ENCODE measurements at places on chromosomes 1 and 21.

DNA sequence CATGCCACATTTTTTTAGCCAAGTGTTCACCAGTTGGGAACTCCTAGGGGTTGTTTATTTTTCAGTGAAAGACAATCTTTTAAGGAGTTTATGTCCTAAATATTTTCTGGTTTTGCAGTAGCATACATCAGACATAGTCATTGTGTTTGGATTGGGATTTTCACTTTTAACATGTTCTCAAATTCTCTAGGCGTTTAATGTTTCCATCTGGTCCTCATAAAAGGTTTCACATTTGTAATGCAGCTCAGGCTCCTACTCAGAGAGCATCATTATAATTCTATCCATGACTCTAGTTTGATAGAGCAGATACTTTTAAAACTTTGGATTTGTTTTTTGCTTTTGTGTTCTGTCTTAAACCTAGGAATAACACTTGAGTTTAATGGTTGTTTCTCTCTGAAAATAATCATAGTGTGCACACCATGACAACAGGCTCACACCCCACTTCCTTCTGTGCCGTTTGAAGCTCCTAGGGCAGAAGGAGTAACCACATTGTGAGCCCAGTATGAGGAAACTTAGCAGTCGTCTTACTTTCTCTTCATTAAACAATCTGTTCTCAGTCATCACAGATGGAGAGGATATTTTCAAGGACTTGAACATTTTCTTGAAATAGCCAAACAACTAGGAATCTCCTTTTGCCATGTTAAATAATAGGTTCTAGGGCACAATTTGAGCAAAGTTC lies 219.6 kb downstream of the PDE4B start:
- DNase-seq = no peak

DNA sequence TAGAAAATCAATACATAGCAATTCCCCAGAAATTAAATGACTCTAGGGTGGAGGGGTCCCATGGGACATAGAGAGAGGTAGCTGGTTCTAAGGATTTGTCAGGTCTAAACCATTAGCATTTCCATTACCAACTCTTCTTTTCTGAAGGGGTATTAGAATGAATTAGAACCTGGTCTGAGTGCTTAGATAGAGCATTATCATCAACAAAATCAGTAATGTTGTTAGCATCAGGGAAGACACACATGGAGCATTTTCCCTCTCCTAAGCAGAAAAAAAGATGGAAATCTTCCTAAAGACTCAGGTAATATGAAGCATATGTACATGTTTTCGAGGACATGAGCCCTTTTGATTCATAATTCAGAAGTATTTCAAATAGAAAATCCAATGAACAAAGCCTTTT lies 984.4 kb upstream of the NCAM2 start:
- no peak for DNase-seq

DNA sequence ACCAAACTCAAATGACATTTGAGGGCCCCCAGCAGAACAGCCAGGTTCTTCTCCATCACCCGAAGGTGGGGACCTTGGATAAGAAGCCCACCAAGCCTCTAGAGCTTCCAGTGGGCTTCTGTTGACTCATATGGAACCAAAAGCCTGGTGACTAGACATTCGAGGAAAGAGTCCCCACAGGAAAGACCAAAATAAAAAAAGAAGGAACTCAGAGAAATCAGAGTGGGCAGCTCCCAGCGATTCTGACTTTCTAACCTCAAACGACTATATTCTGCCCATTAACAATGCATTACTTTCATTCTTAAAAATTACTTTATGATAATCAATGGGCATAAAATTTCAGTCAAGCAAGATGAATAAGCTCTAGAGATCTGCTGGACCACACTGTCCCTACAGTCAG lies 9.6 kb upstream of the CHIT1 start:
- no peak for DNase-seq

- DNase-seq = no peak
Measured at GRCh38 chr1:223716302-223716862, 4.0 kb downstream of the CAPN2 start.

GRCh38 chr1:108561689-108562326 lies 1.9 kb downstream of the EEIG2 start:
- peak; percentile 46 for DNase-seq

DNA sequence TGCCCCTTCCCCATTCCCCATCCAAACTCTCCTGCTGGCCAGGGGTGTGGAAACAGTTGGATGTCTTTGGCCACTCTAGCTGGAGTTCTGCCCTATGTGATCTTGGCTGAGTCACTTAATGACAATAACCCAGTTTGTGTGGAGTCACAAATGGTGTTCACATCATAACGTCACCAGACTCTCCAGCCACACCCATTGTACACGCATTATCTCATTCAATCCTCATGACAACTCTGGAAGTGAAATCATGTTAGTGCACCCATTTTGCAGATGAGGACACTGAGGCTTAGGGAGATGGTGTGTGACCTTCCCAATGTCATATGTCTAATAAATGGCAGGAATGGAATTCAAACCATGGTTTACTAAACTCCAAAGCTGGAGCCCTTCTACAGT lies 1.2 kb upstream of the CDA start:
- DNase-seq = no peak

GRCh38 chr1:65264197-65264929 lies 45.0 kb upstream of the DNAJC6 start:
- no peak for DNase-seq

DNA sequence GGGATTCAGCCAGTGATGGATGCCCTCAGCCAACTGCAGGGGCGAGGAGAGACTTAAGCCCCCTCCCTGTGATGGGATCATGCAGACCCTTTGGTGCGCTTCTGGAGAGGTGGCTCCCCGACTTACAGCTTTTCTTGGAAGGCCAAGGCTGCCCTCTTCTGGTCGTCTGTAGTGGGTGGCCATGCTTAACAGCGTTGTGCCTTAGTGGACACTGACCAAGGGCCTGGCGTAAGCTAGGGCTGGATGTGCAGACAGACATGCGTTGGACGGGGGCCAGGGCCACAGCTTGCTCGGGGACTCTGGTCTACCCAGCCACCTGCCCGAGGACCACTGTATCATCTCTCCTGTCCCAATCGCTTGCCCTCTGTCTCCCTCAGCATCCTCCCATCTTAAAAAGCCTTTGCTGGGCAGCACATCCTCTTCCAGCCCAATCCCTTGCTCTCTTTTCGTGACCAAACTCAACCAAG lies 5.5 kb downstream of the AZIN2 start:
- DNase-seq = no peak

DNA sequence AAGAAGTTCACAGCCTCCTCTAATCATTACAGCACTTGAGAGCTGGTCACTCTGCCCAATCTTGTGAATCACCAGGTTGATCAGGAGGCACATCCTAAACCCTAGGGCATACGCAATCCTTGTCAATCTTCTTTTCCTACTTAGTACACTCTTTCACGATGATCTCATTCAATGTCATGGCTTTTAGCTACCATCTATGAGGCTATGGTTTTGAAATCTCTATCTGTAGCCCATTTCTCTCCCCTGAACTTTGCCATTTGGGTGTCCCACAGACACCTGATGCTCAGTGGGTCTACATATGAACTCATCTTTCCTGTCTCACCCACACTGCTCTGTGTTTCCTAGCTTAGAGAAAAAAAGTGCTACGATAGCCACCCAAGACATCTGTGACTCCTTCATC lies 1.9 kb upstream of the MED18 start:
- no peak for DNase-seq

DNA sequence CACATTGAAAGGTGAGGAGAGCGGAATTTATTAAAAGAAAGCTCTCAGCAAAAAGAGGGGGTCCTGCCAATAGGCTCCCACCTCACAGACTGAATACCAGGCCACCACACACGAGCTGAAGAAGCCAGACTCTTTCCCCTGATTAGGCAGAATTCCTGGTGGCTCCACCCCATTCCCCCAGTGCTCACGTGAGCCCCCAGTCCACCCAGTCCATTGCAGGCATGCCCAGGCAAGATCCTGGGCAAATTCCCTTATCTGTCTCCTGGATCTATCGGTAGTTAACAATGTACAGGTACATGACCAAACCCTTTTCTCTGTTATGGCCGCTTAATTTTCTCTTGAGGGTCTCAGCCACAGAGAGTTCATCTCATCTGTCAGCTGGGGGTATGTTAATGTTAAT lies 54.6 kb upstream of the BTG3 start:
- no peak for DNase-seq

DNA sequence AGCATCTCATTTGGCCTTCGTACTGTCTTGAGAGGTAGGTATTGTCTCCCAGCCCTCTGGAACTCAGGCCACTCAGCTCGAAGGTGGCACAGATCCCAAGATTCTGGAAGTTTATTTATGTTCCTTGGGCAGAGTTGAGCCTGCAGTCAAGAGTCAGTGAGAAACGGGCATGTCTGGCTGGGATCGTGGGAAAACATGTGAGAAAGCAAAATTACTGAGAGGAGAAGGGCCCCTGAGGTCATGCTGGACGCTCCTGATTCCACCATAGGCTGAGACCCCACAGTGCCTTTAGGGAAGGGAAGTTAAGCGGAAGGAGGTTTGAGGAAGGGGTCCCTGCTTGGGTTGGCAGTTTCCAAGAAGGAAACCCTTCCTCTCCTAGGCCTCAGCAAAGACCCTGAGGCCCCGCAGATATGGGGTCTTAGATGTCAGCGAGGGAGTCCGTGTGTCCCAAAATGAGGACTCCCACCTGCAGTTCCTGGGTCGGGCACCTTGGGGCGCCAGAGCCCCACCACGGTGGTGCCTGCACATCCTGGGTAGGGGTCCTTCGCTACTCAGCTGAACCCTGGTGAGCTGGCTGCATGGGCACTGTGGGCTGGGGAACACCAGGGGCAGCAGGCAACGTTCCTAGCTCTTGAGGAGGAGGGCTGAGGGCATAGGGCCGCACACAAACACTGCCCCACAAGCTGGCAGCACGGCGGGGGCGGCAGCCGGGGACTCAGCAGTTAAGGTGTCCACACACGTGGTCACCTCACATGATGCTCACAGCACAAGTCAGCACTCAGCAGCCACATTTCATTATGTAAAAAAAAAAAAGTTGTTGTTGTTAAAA lies 12.3 kb upstream of the SEMA4A start:
- peak; percentile 48 for DNase-seq

DNA sequence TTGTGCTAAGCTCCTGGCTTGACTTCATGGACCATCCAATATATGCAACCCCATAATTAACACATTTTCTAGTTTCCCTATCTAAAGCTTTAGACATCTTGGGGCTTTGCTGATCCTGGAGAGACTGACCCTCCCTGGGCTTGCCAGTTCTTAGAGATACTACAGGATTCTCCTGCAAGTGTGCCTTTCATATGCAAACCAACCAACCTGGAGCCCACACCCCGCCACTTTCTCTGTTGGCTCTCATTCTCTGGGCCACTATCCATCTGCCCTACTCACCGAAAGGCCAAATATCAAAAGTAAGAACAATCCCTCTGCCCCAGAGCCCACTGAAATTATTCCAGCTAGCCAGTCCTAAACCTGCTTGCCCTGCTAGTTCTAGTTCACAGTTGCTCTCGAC lies 2.2 kb upstream of the GBP6 start:
- no peak for DNase-seq

DNA sequence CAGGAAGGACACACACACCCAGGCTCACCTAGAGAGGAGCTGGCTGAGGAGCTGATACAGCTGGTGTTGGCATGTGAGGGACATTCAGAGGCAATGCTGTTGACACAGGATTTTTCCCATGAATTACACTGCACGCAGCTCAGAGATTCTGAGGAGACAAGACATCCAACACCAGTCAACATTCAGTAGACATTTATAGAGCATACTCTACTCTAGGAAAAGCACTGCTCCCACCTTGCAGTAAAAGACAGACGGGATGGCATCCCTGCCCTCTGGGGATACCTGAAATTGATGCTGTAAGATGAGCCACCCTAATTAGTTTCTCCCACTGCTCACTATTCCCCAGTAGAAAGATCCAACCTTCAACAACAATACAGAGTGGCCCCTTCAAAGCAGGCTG lies 5.1 kb downstream of the LYPD8 start:
- DNase-seq = no peak
